ENCODE measurements at places on chromosomes 12 and 14. TPM values are rescaled to one million over a fixed set of nuclear protein-coding genes. Genes with fewer than 3 reads are reported as not detected.

DNA sequence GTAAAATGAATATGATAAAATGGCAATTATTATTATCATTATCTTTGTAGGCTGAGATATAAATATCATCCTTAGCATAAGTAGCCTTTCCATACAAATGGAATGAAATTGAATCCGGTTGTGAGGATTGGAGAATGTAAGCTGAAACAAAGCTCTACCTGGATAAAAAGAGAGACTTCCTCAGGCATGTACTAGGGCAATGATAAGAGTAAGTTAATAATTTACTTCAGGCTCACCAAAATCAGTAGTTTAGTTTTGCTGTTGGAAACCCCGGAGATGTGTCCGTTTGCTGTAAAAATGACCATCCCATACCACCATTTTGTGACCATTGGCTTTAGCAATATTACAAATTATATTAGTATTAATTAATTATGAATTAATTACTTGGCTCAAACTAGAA lies 96.3 kb downstream of the C12orf75 start:
- no peak for DNase-seq

DNA sequence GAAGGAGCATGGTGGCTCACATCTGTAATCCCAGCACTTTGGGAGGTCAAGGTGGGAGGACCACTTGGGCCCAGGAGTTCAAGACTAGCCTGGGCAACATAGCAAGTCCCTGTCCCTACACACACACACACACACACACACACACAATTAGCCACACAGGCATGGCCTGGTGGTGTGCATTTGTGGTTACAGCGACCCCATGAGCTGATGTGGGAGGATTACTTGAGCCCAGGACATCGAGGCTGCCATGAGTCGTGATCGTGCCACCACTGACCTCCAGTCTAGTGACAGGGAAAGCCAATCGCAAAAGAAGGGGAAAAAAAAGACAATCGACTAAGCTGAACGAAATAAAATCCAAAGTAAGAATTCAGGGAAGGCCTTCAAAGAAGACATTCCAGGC lies 67.9 kb downstream of the TBX3 start:
- no peak for DNase-seq

DNA sequence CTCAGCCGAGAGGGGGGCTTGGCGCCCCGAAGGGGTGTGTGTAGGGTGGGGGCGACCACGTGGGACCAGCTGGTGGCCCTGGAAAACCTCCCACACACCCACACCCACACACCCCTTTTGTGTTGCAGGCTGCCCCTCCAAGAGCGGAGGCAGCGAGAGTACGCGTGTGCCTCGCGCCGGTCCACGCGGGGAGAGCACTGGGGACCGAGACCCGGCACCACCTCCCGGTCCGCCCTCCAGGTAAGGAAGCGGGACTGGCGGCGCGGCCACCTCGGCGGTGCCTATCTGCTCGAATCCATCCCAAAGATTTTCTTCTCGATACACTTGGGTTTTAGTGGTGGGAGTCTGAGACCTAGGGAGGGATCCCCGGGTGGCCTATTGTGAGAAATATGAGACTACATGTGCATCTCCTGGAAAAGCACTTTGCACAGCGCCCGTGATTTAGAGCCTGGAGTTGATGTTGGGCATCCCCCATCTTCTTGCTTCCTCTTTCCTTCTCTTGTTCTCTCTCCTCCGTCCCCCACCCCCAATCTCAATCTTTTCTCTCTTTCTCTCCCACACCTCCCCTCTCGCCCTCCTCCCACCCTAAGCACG lies 393 bp downstream of the SYT1 start:
- DNase-seq = no peak

DNA sequence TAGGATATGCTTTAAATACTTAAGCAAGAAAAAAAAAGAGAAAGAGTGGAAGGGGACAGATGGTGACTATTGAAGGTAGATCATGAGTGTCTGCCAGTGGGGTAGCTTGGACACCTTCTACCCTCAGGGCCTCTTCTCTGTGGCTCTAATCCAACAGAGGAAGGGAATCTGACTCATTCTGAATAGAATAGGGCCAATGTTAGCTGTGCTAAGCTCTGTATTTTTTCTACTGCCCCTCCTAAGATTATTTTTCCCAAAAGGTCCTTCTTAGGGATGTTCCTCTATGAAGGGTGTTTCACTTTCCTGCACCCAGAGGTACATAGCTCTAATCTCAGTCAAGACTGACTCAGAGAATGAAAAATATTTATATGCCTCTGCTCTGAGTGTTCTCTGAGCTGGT lies 25.6 kb downstream of the UNC79 start:
- DNase-seq = no peak

The CCNB1IP1 gene
- total RNA-seq = 51.8 TPM

The SMCO2 gene
- not detected for total RNA-seq

The TC2N gene
- 0.05 TPM for total RNA-seq

The ABCB9 gene
- total RNA-seq = 11.0 TPM

- DNase-seq = peak; percentile 32
Measured at GRCh38 chr12:5022465-5023061, 21.1 kb upstream of the KCNA5 start.

The ZNF10 gene
- total RNA-seq = 0.25 TPM

The DBX2 gene
- not detected for total RNA-seq

DNA sequence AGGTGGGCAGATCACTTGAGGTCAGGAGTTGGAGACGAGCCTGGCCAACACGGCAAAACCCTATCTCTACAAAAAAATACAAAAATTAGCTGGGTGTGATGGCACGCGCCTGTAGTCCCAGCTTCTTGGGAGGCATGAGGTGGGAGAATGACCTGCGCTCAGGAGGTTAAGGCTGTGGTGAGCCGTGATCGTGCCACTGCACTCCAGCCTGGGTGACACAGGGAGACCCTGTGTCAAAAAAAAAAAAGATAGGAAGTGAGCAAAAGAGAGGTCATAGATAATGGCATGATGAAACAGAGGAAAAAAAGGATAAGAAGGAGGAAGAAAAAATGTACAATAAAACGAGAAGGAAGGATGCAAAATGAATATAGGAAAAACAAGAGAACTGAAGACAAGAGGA lies 159.5 kb downstream of the ETV6 start:
- DNase-seq = no peak

- no peak for DNase-seq
Measured at GRCh38 chr12:54389607-54390175, 5.2 kb upstream of the ZNF385A start.

The TMEM121 gene
- total RNA-seq = 1.2 TPM

The TRHDE gene
- 29.5 TPM for total RNA-seq

- no peak for DNase-seq
Measured at GRCh38 chr14:97106609-97107008, 309.4 kb downstream of the VRK1 start.

The SLCO1B3 gene
- total RNA-seq = not detected

The EFS gene
- not detected for total RNA-seq

DNA sequence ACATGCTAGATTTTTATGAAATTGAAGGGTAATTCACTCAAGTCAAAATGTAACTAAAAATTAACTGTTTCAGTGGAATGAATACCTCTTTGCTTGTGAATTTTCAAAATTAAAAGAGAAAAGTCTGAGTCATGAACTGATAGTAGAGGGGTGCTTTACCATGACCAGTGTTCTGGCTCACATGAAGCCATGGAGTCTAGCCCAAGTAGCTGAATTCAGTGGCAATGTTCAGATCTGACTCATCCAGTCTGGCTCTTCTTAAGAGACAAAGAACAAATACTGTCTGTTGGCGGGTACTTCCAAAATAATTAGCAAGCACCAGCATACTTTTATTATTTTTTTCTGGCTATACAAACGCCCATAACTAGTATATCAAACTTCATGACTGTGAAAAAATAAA lies 366.3 kb upstream of the GARIN6 start:
- no peak for DNase-seq

The NDUFA12 gene
- 283 TPM for total RNA-seq

GRCh38 chr14:93528884-93529558 lies 98.3 kb downstream of the UNC79 start:
- no peak for DNase-seq
